ENCODE measurements at places on chromosomes 16 and 17.
A peak's percentile ranks its signal among the peaks of the same experiment; 100 is the strongest.

GRCh38 chr17:48241770-48242497, 134.4 kb downstream of the SNX11 start:
- DNase-seq = no peak

- DNase-seq = no peak
Observed at GRCh38 chr16:74770831-74771526, 3.6 kb downstream of the FA2H start.

- no peak for DNase-seq
Observed at GRCh38 chr16:54129810-54130209, 156.8 kb downstream of the IRX3 start.

DNA sequence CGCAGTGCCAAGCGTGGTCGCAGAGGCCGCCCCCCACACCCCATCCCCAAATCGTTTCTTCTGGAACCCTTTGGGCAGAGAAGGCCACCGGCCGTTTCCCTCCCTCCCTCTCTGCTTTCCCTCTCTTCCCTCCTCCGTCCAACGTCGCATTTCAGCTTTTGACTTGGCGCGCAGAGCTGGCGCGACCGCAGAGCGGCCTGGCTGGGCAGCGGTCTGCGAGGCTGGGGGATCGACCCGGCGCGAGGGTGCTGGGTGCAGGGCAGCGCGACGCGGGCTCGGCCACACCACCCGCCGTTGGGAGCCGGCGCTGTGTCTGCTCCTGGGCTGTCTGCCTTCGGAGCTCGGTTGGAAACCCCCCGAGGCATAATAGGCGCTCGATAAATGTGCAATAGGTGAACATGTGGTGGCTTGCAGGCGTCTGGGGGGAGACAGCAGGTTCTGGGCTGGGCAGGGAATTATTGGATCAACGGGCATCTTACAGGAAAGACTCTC, 2.8 kb upstream of the NTN3 start:
- no peak for DNase-seq

DNA sequence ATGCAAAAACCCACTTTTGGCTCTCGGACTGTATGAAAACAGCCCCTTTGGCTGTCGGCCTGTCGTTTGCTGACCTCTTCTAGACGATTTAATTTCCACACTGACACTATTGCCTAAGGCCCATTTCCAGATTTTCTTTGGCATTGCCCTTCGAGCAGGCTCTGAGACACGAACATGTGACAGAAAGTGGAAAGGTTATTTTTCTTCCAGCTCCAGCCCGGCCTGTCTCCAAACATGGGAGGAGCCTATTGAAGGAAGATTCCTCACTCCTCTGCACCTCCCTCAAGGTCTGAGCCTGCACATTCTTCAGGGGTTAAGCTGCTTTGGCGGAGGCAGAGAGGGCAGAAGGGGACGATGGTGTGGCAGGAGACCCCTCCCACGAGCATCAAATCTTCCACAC, 85.9 kb upstream of the FOXF1 start:
- DNase-seq = no peak

DNA sequence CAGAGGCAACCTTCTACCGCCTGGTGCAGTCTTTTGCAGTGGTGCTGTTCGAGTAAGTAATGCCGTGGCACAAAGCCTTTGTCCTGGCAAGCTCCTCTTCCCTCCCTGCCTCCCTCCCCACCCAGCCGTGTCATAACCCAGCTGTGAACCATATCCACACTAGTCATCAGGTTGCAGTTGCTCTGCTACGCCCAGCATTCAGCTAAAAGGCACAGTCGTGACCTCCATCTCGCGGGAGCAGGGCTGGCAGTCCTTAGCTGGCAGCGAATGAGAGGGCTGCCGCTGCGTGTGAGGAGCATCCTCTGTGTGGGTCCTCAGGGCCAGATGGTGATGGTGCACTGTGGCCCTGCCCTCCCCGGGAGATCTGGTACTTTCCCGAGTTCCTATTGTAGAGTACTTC, 39.3 kb downstream of the CIBAR2 start:
- peak; percentile 87 for DNase-seq

DNA sequence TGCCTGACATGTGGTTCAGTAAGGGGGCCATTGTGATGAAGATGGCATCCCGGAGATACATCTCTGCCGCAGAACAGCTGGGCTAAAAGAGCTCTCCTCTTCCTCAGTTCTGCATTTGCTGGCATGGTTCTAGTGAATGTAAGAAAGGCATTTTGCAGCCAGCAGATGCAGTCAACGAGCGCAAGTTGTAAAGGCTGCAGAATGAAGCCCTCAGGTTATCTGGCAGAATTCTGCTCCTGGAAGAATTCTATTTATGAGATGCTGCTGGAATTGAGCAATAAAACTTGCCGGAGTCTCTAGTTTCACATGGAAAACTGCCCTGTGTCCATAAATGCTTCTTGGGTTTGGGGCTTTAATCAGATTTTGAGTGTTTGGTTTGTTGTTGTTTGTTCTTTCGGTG, 176.8 kb upstream of the HSBP1 start:
- no peak for DNase-seq

DNA sequence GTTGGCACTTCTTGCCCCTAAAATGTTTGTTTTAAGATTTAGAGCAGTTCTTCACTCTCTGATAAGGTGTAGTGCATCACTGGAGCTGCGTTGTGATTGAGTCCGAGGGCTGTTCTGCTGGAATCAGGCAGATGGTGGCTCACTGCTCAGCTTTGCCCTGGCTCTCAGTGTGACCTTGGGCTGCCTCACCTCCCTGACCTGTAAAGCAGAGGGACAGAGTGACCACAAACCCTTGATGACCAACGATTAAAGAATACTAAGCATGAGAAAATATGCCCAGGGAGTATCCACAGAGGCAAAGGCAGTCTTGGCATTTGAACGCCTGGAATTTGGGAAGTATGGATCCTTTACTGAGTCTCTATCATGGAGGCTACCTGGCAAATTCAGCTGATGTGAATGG, 18.1 kb downstream of the CMIP start:
- DNase-seq = no peak

GRCh38 chr16:81551151-81551808, 106.7 kb downstream of the CMIP start:
- peak; percentile 25 for DNase-seq

DNA sequence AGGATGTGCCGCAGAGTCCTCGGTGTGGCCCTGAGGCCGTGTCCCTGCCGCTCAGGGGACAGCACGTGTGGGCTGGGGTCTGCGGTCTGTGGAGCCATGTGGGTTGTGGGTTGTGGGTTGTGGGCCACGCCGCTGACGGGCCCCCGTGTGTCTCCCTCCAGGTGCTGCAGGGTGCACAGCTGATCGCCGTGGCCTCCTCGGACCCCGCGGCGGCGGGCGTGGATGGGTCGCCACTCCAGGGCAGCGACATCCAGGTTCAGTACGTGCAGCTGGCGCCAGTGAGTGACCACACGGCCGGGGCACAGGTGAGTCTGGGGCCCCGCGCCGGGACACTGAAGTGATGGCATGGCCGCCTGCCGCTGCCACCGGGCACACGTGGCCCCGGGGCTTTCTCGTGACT, 120.7 kb downstream of the BANP start:
- no peak for DNase-seq

- DNase-seq = peak; percentile 79
Observed at GRCh38 chr17:13385481-13385911, 216.2 kb downstream of the HS3ST3A1 start.

GRCh38 chr16:14186795-14187221, 115.7 kb downstream of the MRTFB start:
- DNase-seq = peak; percentile 36
